Urinary bladder (tissue), 4 donors: ENCODE measurements at places on chromosomes 11 and 22. TPM values are rescaled to one million over a fixed set of nuclear protein-coding genes. Genes with fewer than 3 reads are reported as not detected.

GRCh38 chr11:2444821-2445745, at the start of gene KCNQ1:
TSS of gene KCNQ1 (plus strand) at chr11:2445008. CDS start at chr11:2445099, 91 bp downstream.
- DNase-seq = no peak

DNA sequence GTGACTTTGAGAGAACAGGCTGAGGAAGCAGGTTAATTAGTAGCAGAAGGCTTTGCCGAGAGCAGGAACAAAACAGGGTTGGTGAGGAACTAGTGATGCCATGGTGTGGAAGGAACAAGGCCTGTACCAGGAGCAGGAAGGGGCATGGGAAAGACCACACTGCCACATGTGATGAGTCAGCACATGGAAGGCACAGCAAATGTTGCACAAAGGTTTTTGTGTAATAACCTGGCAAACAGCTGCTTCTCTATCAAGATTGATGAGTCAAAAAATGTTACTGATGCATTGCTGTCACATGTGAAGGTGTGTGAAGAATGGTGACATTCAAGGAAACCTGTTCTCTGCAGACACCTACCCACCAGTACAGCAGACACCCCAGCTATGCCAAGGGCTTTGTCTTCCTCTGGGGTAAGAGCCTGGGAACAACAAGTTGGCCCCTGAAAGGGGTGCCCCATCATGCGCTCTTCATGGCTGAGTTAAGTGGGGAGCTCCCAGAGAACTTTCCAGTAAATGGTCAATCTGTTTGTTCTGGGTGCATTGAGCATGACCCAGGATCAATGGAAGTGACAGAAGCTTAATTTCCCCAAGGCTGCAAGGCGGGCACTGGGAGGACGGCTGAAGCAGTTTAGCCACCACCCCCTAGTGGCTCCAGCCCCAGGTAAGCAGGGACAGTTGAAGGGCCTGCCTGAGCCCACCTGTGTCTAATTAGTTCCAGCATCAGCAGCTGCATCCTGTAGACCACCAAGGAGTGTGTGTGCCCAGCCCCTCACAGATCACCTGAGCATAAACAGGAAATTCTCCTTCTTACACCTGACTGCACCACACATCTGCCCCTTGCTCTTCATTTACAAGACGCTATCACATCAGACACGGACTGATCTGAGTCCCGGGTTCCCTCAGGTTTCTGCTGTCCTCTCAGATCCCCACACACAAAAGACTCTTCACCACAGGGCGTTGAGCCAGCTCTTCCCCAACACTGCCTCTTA, 47.6 kb downstream of the GGTLC2 start:
- no peak for DNase-seq

- DNase-seq = no peak
Observed at GRCh38 chr22:47092896-47093311, 330.5 kb downstream of the TBC1D22A start.

DNA sequence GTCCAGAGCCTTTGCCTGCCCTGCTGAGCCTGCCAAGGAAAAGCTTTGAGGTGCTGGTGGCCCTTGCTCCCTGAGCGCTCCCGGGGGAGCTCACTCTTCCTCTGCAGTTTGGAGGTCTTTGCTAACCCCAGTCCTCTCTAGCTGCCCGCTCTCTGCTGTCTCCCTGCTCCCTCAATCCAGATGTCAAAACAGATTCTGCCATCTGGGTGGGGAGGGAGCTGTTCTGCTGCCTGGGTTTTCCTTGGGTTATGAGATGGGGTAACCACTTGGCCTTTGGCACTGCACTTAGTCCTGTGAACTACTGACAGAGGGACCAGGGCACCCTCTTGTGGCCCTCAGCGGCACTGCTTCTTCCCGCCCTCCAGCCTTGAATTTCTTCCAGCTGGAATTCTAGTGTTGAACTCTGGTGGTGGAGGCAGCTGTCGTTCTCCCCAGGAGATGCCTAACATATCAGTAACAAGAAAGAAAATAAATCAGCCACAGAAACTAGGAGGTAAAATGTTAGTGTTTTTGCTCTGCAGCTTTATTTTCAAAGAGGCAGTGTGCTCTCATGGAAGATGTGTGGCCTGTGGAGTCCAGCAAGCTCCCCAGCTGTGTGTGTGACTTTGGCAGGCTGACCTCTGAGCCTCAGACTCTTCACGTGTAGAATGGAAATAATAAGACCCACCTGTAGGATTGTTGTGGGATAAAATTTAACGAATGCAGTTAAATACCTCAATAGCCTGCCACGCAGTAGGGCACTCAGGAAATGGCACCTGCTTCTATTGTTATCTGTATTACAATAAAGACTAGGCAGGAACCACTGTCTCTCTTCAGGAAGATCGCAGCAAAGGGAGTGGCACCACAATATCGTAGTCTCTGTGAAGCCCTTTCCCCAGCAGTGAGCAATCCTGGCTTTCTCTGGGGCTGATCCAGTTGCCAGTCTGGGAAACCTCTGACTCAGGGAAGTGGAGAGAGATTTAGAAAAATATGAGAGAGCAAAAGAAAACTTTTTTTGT, 23.4 kb downstream of the ARFGAP2 start:
- no peak for DNase-seq

DNA sequence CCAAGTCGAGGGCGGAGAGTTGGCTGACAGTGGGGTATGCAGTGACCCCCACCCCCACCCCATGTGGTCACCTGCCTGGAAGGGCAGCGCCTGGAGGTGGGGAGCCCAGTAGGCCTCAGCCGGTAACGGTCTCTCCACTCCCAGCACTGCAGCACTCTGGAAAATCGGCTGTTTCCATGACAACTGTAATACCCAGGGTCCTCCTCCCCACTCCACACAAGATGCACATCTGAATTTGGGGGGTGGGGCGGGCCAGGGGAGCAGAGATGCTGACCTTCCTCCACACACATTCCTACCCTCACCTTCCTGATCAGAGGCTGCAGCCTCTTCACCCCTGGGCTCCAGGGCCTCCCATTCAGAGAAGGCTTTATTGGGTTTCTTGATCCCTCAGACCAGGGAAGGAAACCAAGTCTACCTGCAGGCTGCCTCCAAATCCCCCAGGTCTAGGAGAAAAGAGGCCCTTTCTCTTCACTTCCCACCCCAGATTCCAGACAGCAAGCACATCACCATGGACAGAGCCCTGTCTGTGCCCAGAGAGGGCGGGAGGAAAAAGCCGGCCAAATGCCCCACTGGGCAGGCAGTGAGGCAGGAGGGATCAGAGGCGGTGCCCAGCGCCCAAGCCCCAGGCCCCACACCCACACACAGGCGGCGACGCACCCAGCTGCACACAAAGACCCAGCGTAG, 46.5 kb downstream of the SLC22A12 start:
- no peak for DNase-seq

OR51B5 gene
- total RNA-seq = 4.3 TPM

DNA sequence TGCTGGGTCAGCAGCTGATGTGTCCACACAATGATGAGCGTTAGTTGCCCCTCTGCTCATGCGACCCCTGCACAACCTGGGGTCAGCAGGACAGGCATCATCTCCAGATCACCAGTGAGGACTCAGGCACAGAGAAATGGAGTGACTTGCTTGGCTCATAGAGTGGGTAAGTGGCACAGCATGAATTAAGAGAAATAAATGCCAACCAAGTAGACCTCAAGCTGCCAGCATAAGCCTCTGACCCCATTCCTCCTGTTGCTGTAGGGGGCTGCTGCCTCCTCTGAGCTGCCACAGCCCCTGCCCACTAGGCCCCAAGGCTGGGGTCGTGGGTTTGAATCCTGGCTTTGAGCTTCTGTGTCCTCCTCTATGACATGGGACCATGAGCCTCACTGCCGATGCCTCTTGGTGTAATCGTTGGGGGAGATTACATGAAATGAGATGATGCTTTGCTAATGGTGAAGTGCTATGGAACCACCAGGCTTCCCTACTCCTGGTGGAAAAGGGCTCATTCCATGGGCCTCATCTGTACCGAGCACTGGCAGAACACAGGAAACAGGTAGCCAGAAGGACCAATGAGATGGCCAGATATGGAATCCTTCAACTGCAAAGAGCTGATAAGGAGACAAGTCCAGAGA, 33.6 kb downstream of the LRRC32 start:
- DNase-seq = no peak

GRCh38 chr22:25569361-25569760, 4.9 kb downstream of the GRK3 start:
- DNase-seq = no peak

DNA sequence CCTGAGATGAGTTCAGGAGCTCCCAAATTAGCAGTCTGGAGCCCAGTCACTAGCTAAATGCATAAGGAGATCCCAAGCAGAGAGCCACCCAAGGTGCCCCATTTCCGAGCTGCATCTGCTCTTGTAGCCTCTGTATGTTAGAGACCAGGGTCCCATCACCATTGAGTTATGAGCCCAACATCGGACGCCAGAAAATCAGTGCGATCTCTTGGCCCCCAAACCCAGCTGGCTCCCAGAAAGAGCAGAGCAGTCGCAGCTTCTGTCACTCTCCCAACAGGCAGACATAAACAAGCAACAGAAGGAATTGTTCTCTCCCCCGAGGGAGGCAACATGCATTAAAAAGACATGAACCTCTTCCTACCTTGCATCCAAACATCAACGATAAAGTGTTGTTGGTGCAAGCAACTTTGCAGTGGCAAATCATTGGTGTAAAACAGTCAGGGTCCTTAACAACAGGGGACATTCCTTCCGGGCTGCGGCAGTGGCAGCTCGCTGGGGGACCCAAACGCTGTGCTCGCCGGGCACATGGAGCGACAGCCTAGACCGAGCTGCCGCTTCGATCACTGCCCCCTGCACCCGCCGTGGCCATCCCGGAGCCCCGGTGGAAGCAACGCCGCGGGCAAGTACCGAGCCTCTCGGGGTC, 907.1 kb downstream of the DLG2 start:
- no peak for DNase-seq

GRCh38 chr11:107427569-107428180, 29.9 kb downstream of the CWF19L2 start:
- DNase-seq = no peak

GRCh38 chr11:57410287-57410686, 16.6 kb downstream of the SLC43A3 start:
- DNase-seq = no peak

ZNF195 gene
- total RNA-seq = 27.0 TPM

DNA sequence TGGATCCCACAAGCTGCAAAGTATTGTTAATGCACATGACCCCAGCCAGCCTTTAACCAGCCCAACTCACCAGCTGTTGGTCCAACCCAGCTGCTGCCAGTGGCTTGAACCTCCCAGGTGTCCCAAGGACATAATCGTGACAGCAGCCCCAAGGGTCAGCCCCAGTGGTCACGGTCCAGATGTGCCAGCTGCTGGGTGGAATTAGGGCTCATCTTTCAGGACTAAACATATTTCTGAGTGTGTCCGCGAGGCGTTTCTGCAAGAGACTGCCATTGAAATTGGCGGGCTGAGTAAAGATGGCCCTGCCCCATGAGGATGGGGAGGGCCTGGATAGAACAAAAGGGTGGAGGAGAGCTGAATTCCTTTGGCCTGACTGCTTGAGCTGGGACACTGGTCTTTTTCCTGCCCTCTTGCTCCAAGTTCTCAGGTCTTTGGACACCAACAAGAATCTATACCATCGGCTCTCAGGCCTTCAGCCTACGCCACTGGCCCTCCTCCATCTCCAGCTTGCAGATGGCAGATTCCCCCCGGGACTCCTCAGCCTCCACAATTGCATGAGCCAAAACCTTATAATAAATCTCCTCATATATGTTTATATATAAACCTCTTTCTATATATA, 240.2 kb downstream of the MN1 start:
- DNase-seq = no peak

DNA sequence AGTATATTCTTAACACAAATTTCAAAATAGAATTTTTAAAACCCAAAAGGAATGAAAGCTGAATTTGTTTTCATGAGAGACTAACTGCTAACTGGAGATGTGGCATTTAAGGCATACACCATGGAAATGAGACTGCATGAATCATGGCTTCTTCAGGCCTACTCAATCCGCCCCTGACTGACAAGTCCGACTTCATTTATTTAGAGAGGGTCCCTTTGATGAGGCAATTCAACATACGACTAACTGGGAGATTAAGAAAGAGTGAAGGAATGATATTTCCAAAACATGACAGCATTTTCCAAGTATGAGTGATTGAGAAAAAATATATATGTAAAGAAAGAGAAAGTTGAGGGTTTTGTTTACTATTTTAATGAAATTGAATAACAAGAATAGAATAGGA, 720.1 kb downstream of the DLG2 start:
- DNase-seq = no peak

DNA sequence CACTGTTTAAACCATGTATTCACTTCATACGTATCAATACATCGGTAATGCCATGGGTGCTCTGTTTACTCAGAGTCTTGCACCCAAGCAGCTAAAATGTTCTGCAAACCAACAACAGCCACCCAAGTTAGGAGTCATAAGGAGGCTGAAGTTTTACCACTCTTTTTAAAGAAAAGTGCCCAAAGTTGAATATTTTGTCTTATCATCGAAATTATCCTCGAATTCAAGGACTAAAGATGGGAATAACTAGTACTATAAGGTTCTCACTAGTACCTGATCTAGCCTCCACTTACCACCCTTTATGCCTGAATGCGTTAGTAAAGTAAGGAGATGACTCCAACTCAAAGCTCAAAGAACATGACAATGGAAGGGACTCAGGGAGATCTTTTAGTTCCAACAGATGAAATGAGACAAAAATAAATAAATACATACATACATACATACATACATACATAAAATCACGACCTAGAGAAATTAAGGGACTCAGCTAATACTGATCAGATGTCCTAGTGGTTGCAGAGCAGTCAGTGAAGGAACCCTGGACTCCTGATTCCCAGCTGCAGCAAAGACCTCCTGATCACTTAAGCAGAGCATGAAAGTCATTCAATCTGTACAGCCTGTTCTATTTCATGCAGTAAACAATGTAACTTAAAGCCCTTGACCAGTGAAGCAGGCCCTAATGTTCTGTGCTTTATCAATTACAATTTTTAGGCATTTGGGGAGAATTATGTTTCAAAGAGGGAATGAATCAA, 7.7 kb downstream of the OSBP start:
- DNase-seq = no peak

- DNase-seq = peak; percentile 89
Observed at GRCh38 chr11:12724301-12725054, 50.3 kb downstream of the TEAD1 start.

- no peak for DNase-seq
Observed at GRCh38 chr11:87263264-87263838, 225.6 kb downstream of the TMEM135 start.

GRCh38 chr11:68118706-68119448, 2.3 kb downstream of the CHKA start:
- DNase-seq = no peak

- DNase-seq = no peak
Observed at GRCh38 chr11:12684816-12685215, 10.6 kb downstream of the TEAD1 start.

GRCh38 chr11:34487430-34487829, 26.2 kb downstream of the ELF5 start:
- no peak for DNase-seq

GRCh38 chr11:11335043-11335442, 18.0 kb downstream of the CSNK2A3 start:
- DNase-seq = no peak
